ENCODE measurements at places on chromosomes 7 and 10.

DNA sequence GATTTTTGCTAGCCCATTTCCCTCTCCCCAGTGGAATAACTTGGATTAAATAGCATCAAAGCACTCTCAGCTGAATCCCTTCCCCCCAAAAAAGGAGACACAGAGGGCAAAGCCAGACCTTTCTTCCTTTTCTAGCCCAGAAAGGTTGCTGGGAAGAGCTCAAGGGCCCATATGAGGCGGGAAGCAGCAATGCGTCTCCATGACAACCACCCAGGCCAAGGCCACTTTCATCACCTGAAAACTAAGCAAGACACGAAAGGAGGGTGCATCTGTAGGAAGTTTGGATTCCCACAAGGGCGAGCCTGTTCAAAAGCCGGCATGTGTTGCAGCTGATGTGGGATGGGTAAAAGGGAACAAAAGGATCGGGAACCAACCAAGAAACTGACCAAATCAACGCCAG, 229.1 kb downstream of the PLXNA4 start:
- no peak for DNase-seq
- H3K27ac ChIP-seq, result no peak overlapping the region
- H3K4me3 ChIP-seq, result no peak overlapping the region
- H3K36me3 ChIP-seq, result no peaks in the 10 kb centered on the region

GRCh38 chr7:151992375-151992774, 33.1 kb upstream of the GALNT11 start:
- H3K4me3 ChIP-seq, result no peak overlapping the region
- no peak overlapping the region for H3K27ac ChIP-seq
- no peak for DNase-seq
- no peaks in the 10 kb centered on the region for H3K36me3 ChIP-seq
- H3K27me3 ChIP-seq, result no peaks in the 10 kb centered on the region

DNA sequence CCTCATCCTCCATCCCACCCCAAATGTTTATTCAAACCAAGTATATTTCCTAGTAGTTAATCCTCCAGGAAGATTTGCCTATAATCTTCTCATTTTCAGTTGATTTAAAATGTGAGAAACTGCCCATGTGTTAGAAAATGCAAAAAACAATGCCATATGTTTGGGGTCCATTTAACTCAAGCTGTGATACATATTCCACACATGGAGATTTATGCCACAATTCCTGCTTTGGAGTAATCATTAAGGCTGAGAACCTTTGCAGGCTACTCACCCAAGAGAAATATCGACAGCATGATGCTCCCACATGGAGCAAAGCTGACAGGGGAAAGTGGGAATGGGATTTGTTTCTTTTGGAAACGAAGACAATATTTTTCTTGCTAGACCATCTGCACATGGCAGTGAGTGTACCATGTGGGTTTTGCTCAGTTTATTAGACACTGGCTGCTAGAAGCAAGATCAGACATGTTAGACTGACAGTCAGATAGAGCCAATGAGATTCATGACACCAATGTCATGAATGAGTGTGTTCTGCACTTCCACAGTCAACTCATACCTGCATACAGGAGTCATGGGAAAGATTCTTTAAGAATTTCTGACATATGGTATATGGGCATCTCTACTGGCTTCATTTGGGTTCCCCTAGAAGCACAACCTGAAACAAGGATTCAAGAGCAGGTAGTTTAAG, 3.4 kb upstream of the GRM8 start:
- H3K4me1 ChIP-seq, result peaks cover 7% of the 10 kb centered on the region
- DNase-seq, result no peak
- no peak overlapping the region for H3K4me3 ChIP-seq
- no peaks in the 10 kb centered on the region for H3K36me3 ChIP-seq
- no peak overlapping the region for H3K27ac ChIP-seq

DNA sequence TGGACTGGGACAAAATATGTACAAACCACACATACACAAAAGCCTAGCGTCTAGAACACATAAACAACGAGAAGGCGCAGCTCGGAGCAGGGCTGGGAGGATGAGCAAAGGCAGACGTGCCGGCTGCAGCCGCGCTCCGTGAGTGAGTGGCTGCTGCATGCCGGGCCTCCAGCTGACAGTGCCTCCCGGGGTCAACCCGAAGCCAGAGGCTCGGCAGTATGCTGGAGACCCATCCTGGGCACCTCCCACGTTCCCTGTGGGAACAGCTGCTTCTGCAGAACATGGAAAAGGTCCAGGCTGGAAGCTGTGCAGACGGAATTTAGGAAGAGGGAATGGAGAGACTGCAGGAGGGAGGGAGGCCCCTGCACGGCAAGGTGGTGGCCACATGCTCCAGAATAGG, 3.6 kb upstream of the GPR146 start:
- DNase-seq, result peak; percentile 73
- no peaks in the 10 kb centered on the region for H3K27me3 ChIP-seq
- H3K27ac ChIP-seq, result peak overlapping the region; percentile 71
- no peak overlapping the region for H3K4me3 ChIP-seq

GRCh38 chr7:6422926-6423632, 24.7 kb downstream of the DAGLB start:
- H3K27me3 ChIP-seq, result no peaks in the 10 kb centered on the region
- no peak overlapping the region for H3K27ac ChIP-seq
- no peaks in the 10 kb centered on the region for H3K36me3 ChIP-seq
- no peaks in the 10 kb centered on the region for H3K4me1 ChIP-seq
- no peak for DNase-seq
- no peak overlapping the region for H3K4me3 ChIP-seq

DNA sequence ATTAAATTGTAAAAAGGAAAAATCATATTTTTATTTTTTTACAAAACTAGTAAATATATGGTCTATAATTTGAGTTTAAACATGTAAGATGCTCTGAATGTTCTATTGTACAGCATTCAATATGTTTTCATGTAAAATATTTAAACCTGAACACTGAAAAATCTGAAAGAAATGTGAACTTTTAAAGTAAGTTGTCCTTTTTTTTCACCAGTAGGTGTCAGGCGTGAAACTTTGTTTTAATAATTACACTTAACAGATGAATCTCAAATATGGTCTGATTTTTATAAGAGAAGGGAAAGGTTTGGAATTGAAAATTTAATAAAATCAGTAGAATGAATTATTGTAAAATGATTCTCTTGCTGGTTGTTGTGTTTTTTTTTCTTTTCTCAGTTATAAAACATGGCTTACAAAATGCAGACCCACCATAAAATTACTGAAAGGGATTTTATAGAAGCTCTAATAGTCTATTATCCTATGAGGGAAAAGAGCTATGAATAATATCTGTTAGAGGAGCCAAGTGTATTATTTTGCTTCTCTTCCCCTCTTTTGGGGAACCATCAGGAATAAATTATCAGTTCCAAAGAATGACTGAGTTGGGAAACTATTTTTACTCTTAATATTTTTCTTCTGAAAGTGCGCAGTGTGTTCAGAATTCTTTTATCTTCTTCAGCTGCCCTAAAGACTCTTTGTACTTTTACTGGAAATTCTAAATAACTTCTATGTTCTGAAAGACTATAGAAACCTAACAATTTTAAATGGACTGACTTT, 217.7 kb upstream of the FZD1 start:
- H3K36me3 ChIP-seq, result no peaks in the 10 kb centered on the region
- peak overlapping the region; percentile 23 for H3K27ac ChIP-seq
- H3K4me1 ChIP-seq, result peaks cover 12% of the 10 kb centered on the region
- H3K27me3 ChIP-seq, result no peaks in the 10 kb centered on the region

DNA sequence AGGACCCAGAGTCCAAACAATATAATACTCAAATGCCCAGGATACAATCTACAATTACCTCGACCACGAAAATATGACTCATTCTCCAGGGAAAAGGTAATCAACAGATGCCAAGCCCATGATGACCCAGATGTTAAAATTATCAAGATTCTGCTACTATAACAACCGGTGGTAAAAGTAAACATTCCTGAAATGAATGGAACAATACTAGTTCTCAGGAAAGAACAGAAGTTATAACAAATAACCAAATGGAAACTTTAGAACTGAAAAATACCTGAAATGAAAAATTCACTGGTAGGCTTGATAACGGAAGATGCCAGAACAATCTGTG, 34.1 kb upstream of the GUSB start:
- H3K4me1 ChIP-seq, result no peaks in the 10 kb centered on the region
- H3K4me3 ChIP-seq, result no peak overlapping the region
- DNase-seq, result no peak
- no peak overlapping the region for H3K27ac ChIP-seq

- H3K27me3 ChIP-seq, result no peaks in the 10 kb centered on the region
- DNase-seq, result no peak
- H3K27ac ChIP-seq, result no peak overlapping the region
- no peak overlapping the region for H3K4me3 ChIP-seq
- H3K4me1 ChIP-seq, result no peaks in the 10 kb centered on the region
- no peaks in the 10 kb centered on the region for H3K36me3 ChIP-seq
Observed at GRCh38 chr7:118794419-118794818, 569.9 kb downstream of the ANKRD7 start.

DNA sequence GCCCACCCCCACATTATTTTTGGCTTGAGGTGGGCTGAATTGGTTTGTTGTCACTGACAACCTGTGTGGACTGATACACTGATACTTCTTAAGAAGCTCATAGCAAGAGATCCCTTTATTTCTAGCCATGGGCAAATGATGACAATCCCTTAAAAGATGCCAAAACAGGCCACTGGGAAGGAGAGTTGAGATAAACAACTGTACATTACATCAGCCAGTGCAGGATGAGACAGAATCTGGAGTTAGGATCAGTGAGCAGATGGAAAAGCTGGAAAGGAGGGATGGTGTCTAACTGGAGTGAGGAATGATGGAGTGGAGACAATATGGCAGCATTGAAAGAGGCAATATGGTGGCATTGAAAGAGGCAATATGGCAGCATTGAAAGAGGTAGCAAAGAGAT, 195.9 kb upstream of the LYZL2 start:
- no peak for DNase-seq
- H3K4me1 ChIP-seq, result peaks cover 3% of the 10 kb centered on the region
- H3K36me3 ChIP-seq, result no peaks in the 10 kb centered on the region
- H3K27me3 ChIP-seq, result no peaks in the 10 kb centered on the region
- no peak overlapping the region for H3K4me3 ChIP-seq

GRCh38 chr7:139889186-139889871, 60.3 kb downstream of the TBXAS1 start:
- H3K27ac ChIP-seq, result no peak overlapping the region
- H3K4me1 ChIP-seq, result no peaks in the 10 kb centered on the region
- DNase-seq, result no peak
- no peaks in the 10 kb centered on the region for H3K27me3 ChIP-seq
- H3K36me3 ChIP-seq, result no peaks in the 10 kb centered on the region
- H3K4me3 ChIP-seq, result no peak overlapping the region

DNA sequence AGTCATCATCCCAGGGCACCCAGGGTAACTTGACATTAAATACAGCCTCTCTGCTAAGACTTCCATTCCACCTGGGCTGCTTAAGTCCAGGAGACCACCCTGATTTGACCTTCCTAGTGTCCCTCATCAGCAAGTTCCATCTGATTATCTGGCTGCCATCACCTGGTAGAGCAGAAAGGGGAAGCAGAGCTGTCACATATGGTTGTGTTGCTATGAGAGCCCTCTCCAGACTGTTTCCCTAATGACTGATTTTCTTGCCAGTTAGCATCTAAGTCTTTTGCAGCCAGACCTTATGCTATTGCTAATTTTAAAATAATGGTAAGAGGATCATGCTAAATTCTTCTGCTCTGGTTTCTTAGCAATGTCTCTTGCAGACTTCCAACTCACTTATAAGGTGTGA, 38.7 kb downstream of the KCNH2 start:
- no peaks in the 10 kb centered on the region for H3K27me3 ChIP-seq
- H3K36me3 ChIP-seq, result no peaks in the 10 kb centered on the region
- H3K4me3 ChIP-seq, result no peak overlapping the region
- no peak overlapping the region for H3K27ac ChIP-seq
- H3K4me1 ChIP-seq, result no peaks in the 10 kb centered on the region

GRCh38 chr10:130956251-130956650, 355.3 kb downstream of the TCERG1L start:
- no peaks in the 10 kb centered on the region for H3K36me3 ChIP-seq
- no peaks in the 10 kb centered on the region for H3K27me3 ChIP-seq
- no peak overlapping the region for H3K4me3 ChIP-seq
- H3K27ac ChIP-seq, result no peak overlapping the region
- DNase-seq, result no peak

GRCh38 chr7:153886506-153887441, 165.4 kb upstream of the DPP6 start:
- H3K27ac ChIP-seq, result no peak overlapping the region
- no peak for DNase-seq
- H3K27me3 ChIP-seq, result no peaks in the 10 kb centered on the region
- H3K4me3 ChIP-seq, result peak overlapping the region; percentile 35

GRCh38 chr10:114541081-114541796, 116.8 kb downstream of the ABLIM1 start:
- DNase-seq, result peak; percentile 90
- H3K36me3 ChIP-seq, result no peaks in the 10 kb centered on the region
- no peaks in the 10 kb centered on the region for H3K27me3 ChIP-seq
- H3K4me3 ChIP-seq, result no peak overlapping the region

- no peak for DNase-seq
- no peaks in the 10 kb centered on the region for H3K36me3 ChIP-seq
- H3K4me3 ChIP-seq, result peak overlapping the region; percentile 73
- no peaks in the 10 kb centered on the region for H3K27me3 ChIP-seq
- no peak overlapping the region for H3K27ac ChIP-seq
- H3K4me1 ChIP-seq, result no peaks in the 10 kb centered on the region
Observed at GRCh38 chr10:87816898-87817608, 973 bp downstream of the ATAD1 start.

- no peaks in the 10 kb centered on the region for H3K36me3 ChIP-seq
- no peak overlapping the region for H3K27ac ChIP-seq
- no peak for DNase-seq
Observed at GRCh38 chr7:33692956-33693355, 212.4 kb upstream of the BMPER start.

GRCh38 chr7:106201164-106201563, 83.6 kb downstream of the NAMPT start:
- H3K27ac ChIP-seq, result no peak overlapping the region
- H3K27me3 ChIP-seq, result no peaks in the 10 kb centered on the region
- no peaks in the 10 kb centered on the region for H3K36me3 ChIP-seq
- H3K4me3 ChIP-seq, result no peak overlapping the region
- no peak for DNase-seq

GRCh38 chr7:37540917-37541316, 92.3 kb upstream of the ELMO1 start:
- H3K36me3 ChIP-seq, result no peaks in the 10 kb centered on the region
- no peaks in the 10 kb centered on the region for H3K27me3 ChIP-seq
- H3K4me1 ChIP-seq, result peaks cover 10% of the 10 kb centered on the region
- H3K4me3 ChIP-seq, result no peak overlapping the region
- DNase-seq, result no peak

- H3K36me3 ChIP-seq, result no peaks in the 10 kb centered on the region
- no peaks in the 10 kb centered on the region for H3K27me3 ChIP-seq
- H3K27ac ChIP-seq, result no peak overlapping the region
- no peak for DNase-seq
Observed at GRCh38 chr7:25653384-25653783, 425.1 kb upstream of the NPVF start.

DNA sequence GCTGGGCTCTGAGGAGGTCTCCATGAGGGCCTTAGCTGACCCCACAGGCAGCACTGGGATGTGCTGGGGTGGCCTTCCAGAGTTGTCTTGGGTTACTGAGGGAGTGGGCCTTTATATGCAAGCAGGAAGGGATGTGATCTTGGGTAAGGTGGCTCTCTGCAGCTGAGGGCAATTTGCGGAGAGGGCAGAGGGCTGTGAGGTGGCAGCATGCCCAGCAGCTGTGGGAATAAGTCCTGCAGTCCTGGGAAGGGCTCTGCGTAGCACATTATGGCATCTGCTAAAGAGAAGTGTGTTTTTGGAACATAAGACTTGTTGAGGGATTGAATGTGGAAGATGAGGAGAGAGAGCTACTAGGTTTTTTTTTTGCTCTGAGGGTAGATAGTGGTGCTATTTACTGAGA, 99.6 kb upstream of the KMT2E start:
- H3K27me3 ChIP-seq, result no peaks in the 10 kb centered on the region
- H3K27ac ChIP-seq, result no peak overlapping the region
- no peak for DNase-seq
- H3K36me3 ChIP-seq, result no peaks in the 10 kb centered on the region
- no peak overlapping the region for H3K4me3 ChIP-seq

Data from ovary (tissue), 10 donors.